CD4-positive, alpha-beta T cell treated with Interleukin-4 for 1 hour (primary cell): ENCODE measurements at places on chromosomes 3 and 15.

DNA sequence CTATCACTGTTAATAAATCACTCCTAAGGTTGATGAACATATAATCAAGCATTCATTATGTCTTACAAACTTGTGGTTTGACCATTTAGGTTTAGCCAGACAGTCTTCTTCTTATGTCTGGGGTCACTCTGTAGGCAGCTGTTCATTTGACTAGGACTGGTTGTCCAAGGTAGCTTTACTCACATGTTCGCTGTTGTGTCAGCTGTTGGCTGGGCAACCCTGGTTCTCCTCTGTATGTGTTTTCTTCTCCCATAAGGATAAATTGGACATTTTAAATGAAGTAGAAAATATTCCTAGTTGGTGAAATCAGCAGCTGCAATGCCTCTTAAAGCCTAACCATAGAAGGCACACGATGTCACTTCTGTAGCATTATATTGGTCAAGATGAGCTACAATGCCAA lies 635.1 kb downstream of the EPHA3 start:
- DNase-seq = no peak

- peak; percentile 72 for DNase-seq
Observed at GRCh38 chr3:158727206-158728060, 4.8 kb downstream of the RARRES1 start.

GRCh38 chr3:61903931-61904657 lies 342.7 kb downstream of the PTPRG start:
- no peak for DNase-seq

- no peak for DNase-seq
Observed at GRCh38 chr3:4948395-4948794, 30.8 kb upstream of the BHLHE40 start.

DNA sequence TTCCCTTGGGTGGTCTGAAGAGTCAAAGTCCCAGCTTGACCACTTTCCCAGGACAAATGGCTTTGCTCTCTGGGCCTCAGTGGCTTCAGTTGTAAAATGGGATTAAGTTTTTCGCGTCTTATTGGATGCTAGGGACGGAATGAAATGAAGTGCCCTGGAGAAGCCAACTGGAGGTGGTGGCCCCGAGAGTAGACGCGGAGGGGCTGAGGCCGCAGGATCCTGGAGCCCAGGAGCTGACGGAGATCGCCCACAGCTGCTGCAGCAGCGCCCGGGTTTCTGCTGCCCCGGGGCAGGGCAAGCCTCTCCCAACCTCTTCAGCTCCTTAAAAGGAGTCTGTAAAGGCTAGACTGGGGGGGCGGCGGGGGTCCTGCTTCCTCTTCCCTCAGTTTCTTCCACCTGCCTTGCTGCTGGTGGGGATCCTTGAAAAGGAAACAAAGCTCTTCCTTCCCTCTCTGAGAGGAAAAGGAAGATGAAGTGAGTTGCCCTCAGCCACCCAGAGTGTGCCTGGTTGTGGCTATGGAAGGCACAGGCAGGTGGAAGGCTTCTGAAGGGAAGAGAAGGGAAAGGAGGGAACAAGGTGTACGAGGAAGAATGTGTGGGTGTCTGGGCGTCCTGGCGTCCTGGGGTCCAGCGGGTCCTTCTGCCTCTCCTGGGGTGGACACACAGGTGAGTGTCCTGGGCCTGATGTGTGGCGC lies 967 bp upstream of the BNC1 start:
- no peak for DNase-seq

- peak; percentile 40 for DNase-seq
Observed at GRCh38 chr3:157104928-157105652, 54.9 kb downstream of the CCNL1 start.

- DNase-seq = no peak
Observed at GRCh38 chr3:177823701-177824189, 626.5 kb upstream of the TBL1XR1 start.

DNA sequence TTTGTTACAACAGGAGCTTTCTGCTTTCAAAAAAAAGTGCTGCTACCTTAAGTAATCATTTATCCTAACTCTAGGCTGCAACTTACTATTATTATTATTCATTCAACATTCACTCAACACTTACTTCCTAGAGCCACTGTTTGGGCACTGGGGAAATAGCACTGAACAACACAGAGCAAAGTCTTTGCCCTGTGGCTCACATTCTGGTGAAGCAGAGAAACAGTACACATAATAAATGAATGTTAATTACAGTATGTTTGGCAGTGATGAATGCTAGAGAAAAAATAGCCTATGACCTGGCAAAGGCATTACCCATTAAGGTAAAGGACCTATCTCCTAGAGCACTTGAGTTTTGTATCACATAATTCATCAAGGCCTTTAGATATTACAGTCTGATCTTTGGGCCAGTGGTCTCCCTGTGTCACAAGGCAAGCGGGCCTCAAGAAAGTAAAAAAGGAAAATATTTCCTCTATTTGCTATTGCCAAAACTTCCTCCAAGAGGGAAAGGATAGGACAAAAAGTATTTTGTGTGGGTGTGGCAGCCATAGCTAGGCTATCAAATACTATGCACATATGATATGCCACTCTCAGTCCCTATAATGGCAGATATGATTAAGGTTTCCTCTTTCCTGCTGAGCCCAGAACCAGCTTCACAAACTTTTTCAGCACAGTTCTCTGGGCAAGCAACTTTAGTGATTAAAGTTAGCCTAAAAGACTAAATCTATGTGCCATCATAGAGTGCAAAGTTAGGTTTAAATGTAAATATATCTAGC lies 142.8 kb downstream of the FHIT start:
- no peak for DNase-seq

DNA sequence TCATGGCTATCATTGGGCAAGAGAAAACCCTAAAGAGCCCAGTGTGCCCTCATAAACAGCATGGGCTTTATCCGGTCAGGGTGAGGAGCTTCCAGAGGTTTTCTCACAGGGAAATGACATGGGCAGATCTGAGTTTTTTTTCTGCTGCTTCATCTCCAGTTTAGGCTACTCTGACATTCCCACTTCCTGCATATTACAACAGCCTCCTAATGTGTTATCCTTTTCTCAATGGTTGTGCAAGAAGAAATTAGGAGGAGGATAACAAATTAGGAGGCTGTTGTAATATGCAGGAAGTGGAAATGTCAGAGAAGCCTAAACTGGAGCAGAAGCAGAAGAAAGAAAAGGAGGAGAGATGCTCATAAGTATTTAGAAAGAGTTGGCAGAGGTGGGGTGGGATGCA lies 175.6 kb downstream of the MTHFS start:
- no peak for DNase-seq

GRCh38 chr15:70835415-70835814 lies 18.5 kb downstream of the LARP6 start:
- no peak for DNase-seq

DNA sequence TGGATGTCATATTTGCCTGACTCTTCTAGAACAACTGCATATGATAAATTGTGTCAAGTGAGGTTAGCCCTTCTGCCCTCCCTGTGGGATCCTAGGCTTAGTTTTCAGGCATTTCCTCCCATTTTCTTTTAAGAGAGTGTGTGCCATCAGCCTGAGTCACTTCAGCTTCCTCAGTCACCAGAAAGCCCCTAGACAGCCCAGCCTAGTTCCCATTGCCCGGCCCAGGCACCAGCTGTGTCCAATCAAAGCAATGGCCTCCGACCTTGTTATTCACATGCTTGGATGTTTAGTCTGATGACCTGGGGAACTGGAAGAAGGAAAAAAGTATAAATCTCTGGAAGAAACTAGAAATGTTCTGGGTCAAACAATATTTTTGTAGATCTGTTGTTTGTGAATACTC lies 221.9 kb upstream of the LRIG1 start:
- no peak for DNase-seq

DNA sequence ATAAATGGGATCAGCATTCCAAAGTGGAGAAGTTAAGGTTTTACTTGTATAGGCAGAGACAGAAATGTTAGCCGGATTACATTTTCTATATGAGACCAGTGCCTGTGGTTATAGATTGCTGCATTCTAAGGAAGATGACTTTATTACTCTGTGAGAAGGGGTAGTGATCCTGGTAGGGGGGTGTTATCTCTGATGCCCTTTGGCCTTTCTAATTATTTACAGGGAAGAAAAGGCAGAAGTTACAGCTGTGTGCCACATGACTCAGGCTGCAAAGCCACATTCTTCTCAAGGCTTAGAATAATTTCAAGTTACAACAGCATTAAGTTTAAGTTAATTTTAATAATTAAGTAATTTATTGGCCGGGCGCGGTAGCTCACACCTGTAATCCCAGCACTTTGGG lies 2.2 kb upstream of the TMC3 start:
- no peak for DNase-seq

- DNase-seq = peak; percentile 25
Observed at GRCh38 chr15:29089731-29090616, 179.6 kb downstream of the NSMCE3 start.
